ENCODE measurements at places on chromosomes 12 and 14.

- no peak for DNase-seq
Observed at GRCh38 chr12:49555631-49556390, 12.1 kb downstream of the MCRS1 start.

DNA sequence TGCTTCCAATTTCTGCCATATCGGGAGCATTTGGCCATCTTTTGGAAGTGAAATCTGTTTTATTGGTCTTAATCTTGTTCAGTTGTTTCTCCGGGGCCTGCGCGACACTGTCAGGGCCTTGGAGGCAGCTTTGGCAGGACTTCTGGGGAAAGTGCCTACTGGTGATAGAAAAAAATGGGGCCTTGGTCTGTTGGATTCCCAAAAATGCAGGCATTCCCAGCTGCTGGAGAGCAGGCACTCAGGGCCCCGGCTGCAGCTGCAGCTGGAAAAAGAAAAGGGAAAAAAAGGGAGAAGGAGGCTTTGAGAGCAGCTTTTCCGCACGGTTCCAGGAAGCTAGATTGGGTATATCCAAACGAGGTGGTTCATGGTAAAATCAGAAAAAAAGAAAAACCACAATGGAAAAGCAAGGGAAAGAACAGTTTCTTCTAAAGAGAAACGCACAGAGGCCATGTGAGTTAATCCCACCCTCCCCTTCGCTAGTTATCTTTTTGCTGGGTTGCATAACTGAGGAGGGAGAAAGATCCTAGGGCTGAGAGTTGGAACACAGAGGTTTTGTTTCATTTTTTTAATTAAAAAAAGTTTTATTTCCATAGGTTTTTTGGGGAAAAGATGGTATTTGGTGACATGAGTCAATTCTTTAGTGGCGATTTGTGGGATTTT, 134.7 kb upstream of the RFLNA start:
- no peak for DNase-seq

- peak; percentile 5 for DNase-seq
Observed at GRCh38 chr14:67815573-67816225, 691 bp downstream of the ZFYVE26 start.

DNA sequence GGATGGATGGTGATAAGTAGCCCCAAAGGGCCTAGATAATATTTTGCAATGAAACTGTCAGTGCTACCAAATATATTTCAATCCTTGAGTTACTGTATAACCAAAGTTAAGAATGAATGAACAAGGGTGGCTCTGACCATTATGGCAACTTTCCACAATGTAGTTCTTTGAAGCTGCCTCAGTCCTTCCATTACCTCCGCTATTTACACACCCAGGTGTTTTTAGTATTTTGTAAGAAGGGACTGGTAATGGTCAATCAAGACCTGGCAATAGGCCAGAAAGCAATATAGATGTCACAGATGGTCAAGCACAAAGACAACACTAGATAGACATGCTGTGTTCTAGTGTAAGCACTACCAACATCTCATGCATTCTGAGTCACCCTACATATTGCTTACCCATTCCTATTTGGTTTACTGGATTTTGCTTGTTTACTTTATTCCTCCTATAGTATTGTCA, 16.3 kb downstream of the DUSP16 start:
- DNase-seq: no peak

- no peak for DNase-seq
Observed at GRCh38 chr12:49702676-49703215, 4.5 kb downstream of the FMNL3 start.

DNA sequence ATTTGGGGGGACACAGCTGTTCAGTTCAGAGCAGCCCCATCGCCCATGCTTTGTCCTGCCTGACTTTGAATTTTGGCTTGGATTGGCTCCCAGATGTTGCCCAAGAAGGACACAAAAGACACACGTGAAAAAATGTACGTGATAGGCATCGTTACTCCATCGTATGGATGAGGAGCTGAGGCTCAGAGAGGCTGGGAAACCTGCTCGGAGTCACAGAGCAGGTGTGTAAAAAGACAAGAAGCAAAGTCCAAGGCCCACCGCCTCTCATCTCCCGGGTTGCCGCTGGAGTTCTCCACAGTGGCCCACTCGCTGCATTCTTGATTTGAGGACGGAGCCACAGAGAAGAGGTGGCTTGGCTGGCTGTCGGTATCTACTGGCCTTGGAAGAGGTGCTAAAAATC, 41.0 kb upstream of the BEGAIN start:
- no peak for DNase-seq

GRCh38 chr12:53211476-53212381, 4.7 kb upstream of the ITGB7 start:
- DNase-seq: peak; percentile 33
